NCI-H1417 treated with DMSO at 0.1 percent for 48 hours (cell line): ENCODE measurements at places on chromosomes 4 and X.

DNA sequence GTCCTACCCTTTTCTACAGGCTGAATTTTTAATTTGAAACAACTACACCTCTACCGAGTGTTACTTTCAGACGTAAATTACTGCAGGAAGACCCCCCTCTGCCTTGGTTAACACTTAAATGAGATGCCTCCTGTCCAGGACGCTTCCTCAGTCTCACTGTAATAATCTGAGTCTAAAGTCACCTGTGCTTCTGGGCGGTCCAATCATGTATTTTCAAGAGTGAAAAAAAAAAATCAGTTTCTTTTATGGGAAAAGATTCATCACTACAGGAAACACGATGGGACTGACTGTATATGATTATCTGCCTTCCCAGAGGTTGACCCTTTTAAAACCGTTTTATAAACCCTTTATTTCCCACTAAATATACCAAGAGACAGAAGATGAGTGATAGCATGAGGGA lies 776 bp downstream of the RBM47 start:
- no peak for DNase-seq

- no peak for DNase-seq
These were observed 287.3 kb upstream of the CLNK start for GRCh38 chr4:10971800-10972401.

GRCh38 chr4:21554066-21554465 lies 394.5 kb downstream of the KCNIP4 start:
- DNase-seq: no peak

- DNase-seq: no peak
These were observed 38.4 kb upstream of the CLNK start for GRCh38 chr4:10722957-10723356.

GRCh38 chrX:24005028-24005427 lies 22.0 kb downstream of the KLHL15 start:
- no peak for DNase-seq

- DNase-seq: no peak
These were observed 25.4 kb upstream of the VSIG1 start for GRCh38 chrX:108019382-108019875.

- DNase-seq: no peak
These were observed 77.7 kb upstream of the DCAF8L1 start for GRCh38 chrX:28058901-28059300.

- DNase-seq: no peak
These were observed 485.9 kb downstream of the SMARCA1 start for GRCh38 chrX:129037389-129037788.

DNA sequence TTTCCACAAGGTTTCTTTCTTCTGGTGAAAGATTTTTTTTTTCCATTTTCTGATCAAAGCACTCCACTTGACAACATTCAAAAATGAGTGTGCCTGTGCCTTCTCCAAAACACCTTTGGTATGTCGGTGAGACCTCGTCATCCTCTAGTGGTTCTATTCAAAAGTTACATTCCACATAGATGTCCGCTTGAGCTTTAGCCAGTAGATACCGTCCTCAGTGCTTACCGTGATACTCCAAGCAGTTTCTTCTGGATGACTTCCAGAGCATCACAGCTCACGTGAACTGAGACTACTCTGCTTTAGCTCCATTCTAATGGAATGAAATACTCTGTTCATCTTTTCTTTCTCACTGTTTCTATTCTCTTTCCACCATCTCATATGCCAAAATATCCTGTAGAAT lies 38.2 kb upstream of the VEGFC start:
- no peak for DNase-seq

GRCh38 chr4:151267104-151267503 lies 9.9 kb upstream of the PRSS48 start:
- DNase-seq: no peak

GRCh38 chr4:3829956-3830773 lies 64.0 kb downstream of the ADRA2C start:
- no peak for DNase-seq

- no peak for DNase-seq
These were observed 6.0 kb downstream of the SAT1 start for GRCh38 chrX:23788946-23789345.

GRCh38 chr4:5989236-5990225 lies 28.7 kb downstream of the C4orf50 start:
- DNase-seq: no peak

DNA sequence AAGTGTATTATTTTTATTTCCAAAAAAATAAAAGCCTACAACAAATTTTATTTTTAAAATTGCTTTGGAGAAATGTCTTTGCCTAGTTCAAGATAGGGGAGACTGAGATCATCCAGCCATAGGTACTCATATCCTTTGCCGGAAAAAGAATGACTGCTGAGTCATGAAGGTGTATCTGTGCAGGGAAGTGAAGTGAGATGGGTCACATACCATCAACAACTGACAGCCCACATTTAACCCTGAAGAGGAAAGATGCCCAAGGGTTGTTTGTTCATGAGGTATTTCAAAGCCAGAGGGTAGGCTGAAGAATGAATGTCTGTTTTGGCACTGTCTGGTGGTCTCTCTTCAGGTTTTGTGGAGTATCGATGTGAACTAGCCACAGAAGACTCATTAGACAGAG lies 106.7 kb upstream of the TTC29 start:
- DNase-seq: no peak

- no peak for DNase-seq
These were observed 186.8 kb downstream of the TMA16 start for GRCh38 chr4:163681208-163681821.

DNA sequence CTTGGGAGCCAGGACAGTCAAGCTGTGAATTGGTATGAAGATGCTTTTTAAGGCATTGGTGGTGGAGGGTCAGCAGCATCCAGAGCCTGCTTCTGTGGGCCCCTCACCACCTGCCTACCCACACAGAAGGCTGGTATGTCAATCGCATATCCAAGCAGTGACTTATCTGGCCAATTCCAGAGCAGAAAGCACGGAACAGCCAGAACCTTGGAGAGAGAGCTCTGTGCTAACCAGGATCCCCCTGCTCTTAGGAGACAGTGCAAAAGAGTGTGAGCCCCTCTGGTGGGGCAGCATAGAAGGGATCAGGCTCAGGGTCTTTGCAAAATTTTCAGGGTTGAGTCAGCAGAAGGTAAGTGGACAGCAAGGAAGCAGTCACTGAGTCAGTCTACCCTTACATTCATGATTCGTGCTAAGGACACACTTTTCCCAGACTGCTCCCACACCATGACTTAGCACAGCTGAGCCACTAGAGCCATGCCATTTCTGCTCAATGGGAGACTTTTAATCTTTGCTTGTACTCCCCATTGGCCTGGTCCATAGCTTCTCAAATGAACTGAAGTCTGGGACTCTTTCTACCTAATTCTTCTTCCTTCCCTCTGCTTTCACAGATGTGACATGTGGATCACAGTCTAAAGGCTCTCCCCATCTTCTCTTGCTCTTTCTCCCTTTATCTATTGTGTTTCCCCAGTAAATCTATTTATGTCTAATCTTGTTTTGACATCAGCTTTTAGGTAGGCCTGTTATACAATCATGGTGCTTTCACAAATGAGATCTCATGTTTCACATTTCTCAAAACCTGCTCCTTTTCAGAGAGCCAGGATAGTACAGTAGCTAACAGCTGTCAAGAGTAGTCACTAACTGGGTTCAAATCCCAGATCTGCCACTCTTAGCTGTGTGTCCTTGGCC lies 20.0 kb downstream of the MORF4L2 start:
- DNase-seq: no peak
